ENCODE measurements at places on chromosomes 16 and 17. TPM values are rescaled to one million over a fixed set of nuclear protein-coding genes. Genes with fewer than 3 reads are reported as not detected.

Gene ARHGDIG
- not detected for total RNA-seq

Gene MEIOB
- not detected for total RNA-seq

Gene C1QTNF8
- total RNA-seq: not detected

Gene CLEC3A
- total RNA-seq: not detected

Gene MATCAP1
- 15.8 TPM for total RNA-seq

Gene KRTAP4-3
- total RNA-seq: not detected

Gene ITGAL
- total RNA-seq: 233 TPM

DNA sequence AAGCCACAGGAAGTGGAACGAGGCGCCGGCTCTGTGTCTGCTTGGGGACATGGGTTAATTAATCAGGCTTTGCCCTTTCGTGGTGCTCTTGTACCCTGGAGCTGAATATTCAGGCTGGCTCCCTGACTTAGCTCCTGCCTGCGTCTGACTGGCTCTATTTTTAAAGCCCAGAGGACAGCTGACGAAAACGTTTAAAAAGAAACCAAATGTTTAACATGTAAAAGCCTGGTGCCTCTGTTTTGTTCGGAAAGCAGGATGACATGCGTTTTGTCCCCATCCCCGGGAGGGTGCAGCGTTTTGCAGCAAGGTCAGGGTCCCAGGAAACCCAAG is 61.1 kb downstream of the NT5M start:
- no peak overlapping the region for H3K4me3 ChIP-seq
- no peaks in the 10 kb centered on the region for H3K36me3 ChIP-seq
- no peak for DNase-seq
- no peaks in the 10 kb centered on the region for H3K4me1 ChIP-seq
- no peak overlapping the region for H3K27ac ChIP-seq

- H3K27me3 ChIP-seq: peaks cover 9% of the 10 kb centered on the region
- no peak overlapping the region for H3K27ac ChIP-seq
- no peaks in the 10 kb centered on the region for H3K36me3 ChIP-seq
- H3K4me1 ChIP-seq: no peaks in the 10 kb centered on the region
- no peak overlapping the region for H3K4me3 ChIP-seq
- no peak for DNase-seq
Observed at GRCh38 chr17:56176091-56176490, 22.8 kb downstream of the ANKFN1 start.

- no peak overlapping the region for H3K27ac ChIP-seq
- H3K36me3 ChIP-seq: no peaks in the 10 kb centered on the region
- peaks cover 28% of the 10 kb centered on the region for H3K4me1 ChIP-seq
- DNase-seq: no peak
- H3K4me3 ChIP-seq: no peak overlapping the region
Observed at GRCh38 chr16:84361546-84361945, 6.8 kb upstream of the ATP2C2 start.

- no peak overlapping the region for H3K27ac ChIP-seq
- DNase-seq: no peak
- no peak overlapping the region for H3K4me3 ChIP-seq
Observed at GRCh38 chr17:40714473-40714872, 10.9 kb upstream of the KRT24 start.

GRCh38 chr17:63265526-63265925 is 180.6 kb downstream of the CYB561 start:
- H3K27ac ChIP-seq: no peak overlapping the region
- no peak overlapping the region for H3K4me3 ChIP-seq
- peaks cover 5% of the 10 kb centered on the region for H3K36me3 ChIP-seq
- H3K4me1 ChIP-seq: peaks cover 4% of the 10 kb centered on the region

DNA sequence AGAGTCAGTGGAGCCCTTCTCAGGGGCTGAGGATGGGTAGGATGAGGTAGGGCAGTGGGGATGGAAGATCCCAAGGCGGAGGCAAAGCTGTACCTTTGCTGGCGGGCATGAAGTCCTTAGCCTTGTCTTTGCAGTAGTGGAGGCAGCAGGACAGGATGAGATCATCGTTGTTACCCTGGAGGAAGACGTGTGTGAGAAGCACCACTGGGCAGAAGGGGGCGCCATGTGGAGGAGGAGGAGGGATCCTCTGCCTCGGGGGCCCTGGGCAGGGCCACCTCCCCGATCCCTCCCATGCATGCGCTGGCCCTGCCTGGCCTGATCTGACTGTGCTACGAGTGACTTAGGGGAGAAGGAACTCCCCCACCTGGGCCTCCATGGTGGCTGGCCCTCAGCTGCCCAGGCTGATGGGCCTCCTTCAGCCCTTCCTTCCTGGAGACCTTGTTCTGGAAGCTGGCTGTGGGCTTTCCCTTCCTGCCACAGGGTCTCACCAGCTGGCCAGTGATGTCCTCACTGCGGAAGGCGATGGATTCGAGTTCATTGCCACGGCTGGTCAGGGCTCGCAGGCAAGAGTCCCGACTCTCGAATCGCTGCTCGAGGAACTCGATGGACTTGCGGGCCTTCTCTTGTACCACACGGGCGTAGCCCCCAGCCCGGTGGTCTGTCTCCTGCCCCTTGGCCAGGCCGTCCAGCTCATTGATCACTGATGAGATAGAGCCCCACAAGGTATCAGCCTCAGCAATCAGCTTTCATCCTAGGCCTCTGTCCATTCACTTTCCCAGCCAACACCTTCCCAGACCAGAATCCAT is 10.3 kb downstream of the HIC1 start:
- H3K27me3 ChIP-seq: peaks cover 5% of the 10 kb centered on the region
- peak; percentile 73 for DNase-seq
- peaks cover 67% of the 10 kb centered on the region for H3K36me3 ChIP-seq
- H3K27ac ChIP-seq: no peak overlapping the region
- peaks cover 35% of the 10 kb centered on the region for H3K4me1 ChIP-seq
- H3K4me3 ChIP-seq: no peak overlapping the region

GRCh38 chr16:889586-889985 is 81.2 kb downstream of the LMF1 start:
- H3K27me3 ChIP-seq: no peaks in the 10 kb centered on the region
- no peak overlapping the region for H3K27ac ChIP-seq
- no peak for DNase-seq
- H3K36me3 ChIP-seq: peaks cover 1% of the 10 kb centered on the region
- H3K4me1 ChIP-seq: no peaks in the 10 kb centered on the region

DNA sequence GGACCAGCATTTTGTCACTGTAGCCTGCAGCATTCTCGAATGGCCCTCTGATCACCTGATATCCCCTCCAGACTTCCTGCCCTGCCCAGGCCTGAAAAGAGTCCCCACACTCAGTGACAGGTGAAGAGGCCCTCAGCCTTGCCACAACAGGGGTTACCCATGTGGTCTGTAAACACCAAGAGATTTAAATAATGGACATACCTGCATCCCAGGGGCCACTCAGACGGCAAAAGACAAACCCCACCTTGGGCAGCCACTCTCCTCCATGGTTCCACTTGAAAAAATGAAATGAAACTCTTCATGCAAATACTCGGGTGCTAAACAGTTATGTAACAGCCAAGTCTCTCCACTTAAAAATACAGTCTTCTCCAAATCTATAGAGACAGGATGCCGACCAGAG is 22.9 kb upstream of the PECAM1 start:
- no peak overlapping the region for H3K27ac ChIP-seq
- peaks cover 30% of the 10 kb centered on the region for H3K4me1 ChIP-seq
- no peaks in the 10 kb centered on the region for H3K36me3 ChIP-seq

- H3K27me3 ChIP-seq: no peaks in the 10 kb centered on the region
- DNase-seq: peak; percentile 24
- H3K4me3 ChIP-seq: no peak overlapping the region
- H3K27ac ChIP-seq: no peak overlapping the region
Observed at GRCh38 chr16:11016993-11017392, 72.6 kb downstream of the CLEC16A start.

DNA sequence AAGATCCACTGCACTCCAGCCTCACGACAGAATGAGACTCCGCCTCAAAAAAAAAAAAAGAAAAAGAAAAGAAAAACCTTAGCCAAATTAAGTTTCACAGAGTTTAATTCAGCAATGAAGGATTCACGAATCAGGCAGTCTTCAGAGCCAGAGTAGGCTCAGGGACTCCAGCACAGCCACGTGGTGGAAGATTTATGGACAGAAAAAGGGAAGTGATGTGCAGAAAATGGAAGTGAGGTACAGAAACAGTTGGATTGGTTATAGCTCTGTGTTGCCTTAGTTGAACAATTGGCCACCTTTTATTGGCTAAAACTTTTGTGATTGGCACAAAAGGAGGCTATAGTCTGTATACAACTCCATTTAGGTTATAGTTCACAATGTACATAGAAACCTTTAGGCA is 256.6 kb downstream of the HS3ST3B1 start:
- no peaks in the 10 kb centered on the region for H3K27me3 ChIP-seq
- DNase-seq: no peak
- peaks cover 13% of the 10 kb centered on the region for H3K4me1 ChIP-seq
- no peak overlapping the region for H3K4me3 ChIP-seq
- H3K36me3 ChIP-seq: no peaks in the 10 kb centered on the region

DNA sequence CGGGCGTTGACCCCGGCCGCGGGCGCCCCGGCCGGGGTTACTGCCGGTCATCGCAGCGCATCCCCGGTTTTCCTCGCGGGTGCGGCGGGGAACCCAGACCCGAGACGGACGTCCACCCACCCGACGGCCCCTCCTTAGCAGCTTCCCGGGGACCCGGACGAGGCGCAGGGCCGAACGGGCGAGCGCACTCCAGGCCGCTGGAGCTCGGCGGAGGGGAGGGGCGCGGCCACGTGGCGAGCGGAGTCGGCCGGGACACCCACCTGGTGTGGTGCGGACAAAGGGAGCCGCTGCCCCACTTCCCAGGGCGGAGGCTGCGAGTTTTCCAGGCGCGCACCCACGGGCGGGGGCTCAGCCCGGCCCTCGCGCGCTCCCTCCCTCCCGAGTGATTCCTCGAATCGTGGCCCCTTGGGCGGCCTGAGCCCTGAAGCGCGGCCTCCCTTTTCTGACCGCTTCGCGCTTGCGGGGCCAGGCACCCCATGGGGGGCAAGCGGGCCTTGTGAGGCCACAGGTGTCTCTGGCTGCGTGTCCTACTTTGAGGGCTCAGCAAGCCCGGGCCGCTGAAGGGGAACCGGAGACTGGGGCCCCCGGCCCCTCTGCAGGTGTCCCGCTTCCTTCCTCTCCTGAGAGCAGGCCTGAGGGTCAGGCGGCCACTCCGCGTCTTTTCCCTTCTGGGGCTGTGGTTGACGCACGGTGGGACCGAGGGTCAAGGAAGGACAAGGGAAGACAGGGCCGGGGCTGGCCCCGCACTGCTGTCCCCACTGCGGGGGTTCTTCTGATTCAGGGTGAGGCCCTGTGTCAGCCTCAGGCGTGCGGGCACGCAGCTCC is 1.1 kb upstream of the FASN start:
- no peaks in the 10 kb centered on the region for H3K27me3 ChIP-seq
- peak overlapping the region; percentile 94 for H3K27ac ChIP-seq
- peak overlapping the region; percentile 86 for H3K4me3 ChIP-seq
- peaks cover 9% of the 10 kb centered on the region for H3K4me1 ChIP-seq
- peaks cover 11% of the 10 kb centered on the region for H3K36me3 ChIP-seq
- no peak for DNase-seq

GRCh38 chr17:57505841-57506773 is 239.0 kb downstream of the CCDC182 start:
- peaks cover 18% of the 10 kb centered on the region for H3K4me1 ChIP-seq
- no peak overlapping the region for H3K27ac ChIP-seq
- H3K27me3 ChIP-seq: no peaks in the 10 kb centered on the region
- H3K4me3 ChIP-seq: no peak overlapping the region

GRCh38 chr16:17408955-17409441 is 61.8 kb downstream of the XYLT1 start:
- peaks cover 7% of the 10 kb centered on the region for H3K36me3 ChIP-seq
- H3K27ac ChIP-seq: no peak overlapping the region
- H3K4me3 ChIP-seq: no peak overlapping the region
- H3K4me1 ChIP-seq: peaks cover 4% of the 10 kb centered on the region
- H3K27me3 ChIP-seq: no peaks in the 10 kb centered on the region
- DNase-seq: no peak

GRCh38 chr16:13315642-13316427 is 414.4 kb downstream of the SHISA9 start:
- H3K4me1 ChIP-seq: peaks cover 8% of the 10 kb centered on the region
- H3K36me3 ChIP-seq: no peaks in the 10 kb centered on the region

GRCh38 chr16:85279825-85280545 is 167.7 kb upstream of the CIBAR2 start:
- no peaks in the 10 kb centered on the region for H3K27me3 ChIP-seq
- no peak overlapping the region for H3K27ac ChIP-seq
- no peaks in the 10 kb centered on the region for H3K36me3 ChIP-seq
- DNase-seq: no peak
- no peak overlapping the region for H3K4me3 ChIP-seq

GRCh38 chr17:8696906-8697305 is 47.7 kb downstream of the CCDC42 start:
- H3K4me3 ChIP-seq: no peak overlapping the region
- DNase-seq: no peak

GRCh38 chr16:88753191-88753590 is 31.8 kb downstream of the PIEZO1 start:
- no peak for DNase-seq
- no peaks in the 10 kb centered on the region for H3K36me3 ChIP-seq
- no peak overlapping the region for H3K27ac ChIP-seq
- H3K4me3 ChIP-seq: no peak overlapping the region

DNA sequence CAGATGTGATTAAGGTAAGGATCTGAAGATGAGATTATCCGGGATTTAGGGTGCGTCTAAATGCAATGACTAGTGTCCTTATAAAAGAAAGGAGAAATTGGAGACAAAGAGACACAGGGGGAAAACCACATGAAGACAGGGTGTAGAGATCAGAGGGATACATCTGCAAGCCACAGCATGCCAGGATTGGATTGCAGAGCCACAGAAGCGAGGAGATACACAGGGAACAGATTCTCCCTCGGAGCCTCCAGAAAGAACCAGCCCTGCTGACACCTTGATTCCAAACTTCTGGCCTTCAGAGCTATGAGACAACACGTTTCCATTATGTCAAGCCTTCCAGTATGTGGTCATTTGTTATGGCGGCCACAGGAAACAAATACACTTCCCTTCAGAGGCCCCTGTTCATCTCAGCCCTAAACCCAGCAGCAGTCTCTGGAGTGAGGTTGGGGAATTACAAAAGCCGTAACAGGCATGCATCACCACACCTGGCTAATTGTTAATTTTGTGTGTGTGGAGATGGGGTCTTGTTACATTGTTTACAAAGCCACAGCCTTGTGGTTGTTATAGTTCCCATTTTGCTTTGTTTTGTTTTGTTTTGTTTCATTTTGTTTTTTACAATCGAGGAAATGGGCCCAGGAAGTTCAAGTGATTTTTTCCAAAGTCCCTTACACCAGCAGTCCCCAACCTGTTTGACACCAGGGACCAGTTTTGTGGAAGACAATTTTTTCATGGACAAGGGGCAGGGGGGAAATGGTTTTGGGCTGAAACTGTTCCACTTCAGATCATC is 51.6 kb upstream of the LYRM9 start:
- H3K27me3 ChIP-seq: no peaks in the 10 kb centered on the region
- H3K27ac ChIP-seq: no peak overlapping the region
- H3K4me1 ChIP-seq: no peaks in the 10 kb centered on the region
- no peaks in the 10 kb centered on the region for H3K36me3 ChIP-seq
- no peak overlapping the region for H3K4me3 ChIP-seq

DNA sequence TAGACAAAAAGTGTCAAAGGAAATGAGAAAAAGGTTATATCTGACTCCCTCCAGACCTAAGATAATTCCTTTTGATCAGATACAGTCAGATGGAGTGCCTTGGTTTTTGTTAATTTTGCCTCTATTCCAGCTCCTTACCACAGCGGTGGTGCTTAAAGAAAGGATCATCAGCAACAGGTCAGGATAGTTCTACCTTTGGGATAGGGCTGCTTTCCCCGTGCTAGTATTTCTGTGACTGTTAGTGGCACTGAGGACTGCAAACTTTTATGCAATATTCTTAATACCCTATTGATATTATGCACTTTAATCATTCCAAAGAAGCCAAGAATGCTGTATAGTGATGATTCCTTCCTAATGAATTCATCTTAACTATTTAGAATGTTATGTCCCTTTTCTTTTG is 24.5 kb downstream of the NQO1 start:
- no peaks in the 10 kb centered on the region for H3K27me3 ChIP-seq
- no peak for DNase-seq
- peaks cover 1% of the 10 kb centered on the region for H3K36me3 ChIP-seq
- H3K4me3 ChIP-seq: no peak overlapping the region
